ENCODE measurements at places on chromosomes 5 and 9.

- DNase-seq = no peak
These were observed 116.5 kb upstream of the OTULINL start for GRCh38 chr5:14465116-14465515.

DNA sequence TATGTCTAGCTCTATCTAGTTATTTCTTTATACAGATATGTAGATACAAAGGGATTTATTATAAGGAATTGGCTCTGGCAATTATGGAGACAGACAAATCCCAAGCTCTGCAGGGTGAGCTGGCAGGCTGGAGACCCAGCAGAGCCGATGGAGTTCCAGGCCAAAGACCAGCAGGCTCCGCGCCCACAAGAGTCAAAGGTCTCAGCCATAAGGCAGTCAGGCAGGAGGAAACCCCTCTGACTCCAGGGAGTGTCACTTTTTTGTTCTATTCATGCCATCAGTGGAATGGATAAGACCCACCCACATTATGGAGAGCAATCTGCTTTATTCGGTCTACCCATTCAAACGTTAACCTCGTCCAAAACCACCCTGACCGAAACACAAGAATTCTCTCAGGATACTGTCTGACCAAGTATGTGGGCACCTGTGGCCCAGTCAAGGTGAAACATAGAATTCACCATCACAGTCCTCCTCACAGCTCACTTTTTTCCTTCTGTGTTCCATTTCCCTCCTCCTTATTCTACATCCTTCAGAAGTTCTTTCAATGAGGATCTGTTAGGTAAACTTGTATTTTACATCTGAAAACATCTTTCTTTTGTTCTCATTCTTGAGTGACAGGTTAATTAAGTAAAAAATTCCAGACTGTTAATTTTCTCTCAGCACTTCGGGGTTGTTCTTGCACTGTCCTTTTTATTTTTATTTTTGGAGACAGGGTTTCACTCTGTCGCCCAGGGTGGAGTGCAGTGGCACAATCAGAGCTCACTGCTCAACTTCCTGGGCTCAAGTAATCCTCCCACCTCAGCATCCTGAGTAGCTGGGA, 21.2 kb downstream of the RNF130 start:
- no peak for DNase-seq

GRCh38 chr9:123291736-123292135, 23.4 kb upstream of the STRBP start:
- DNase-seq = no peak

DNA sequence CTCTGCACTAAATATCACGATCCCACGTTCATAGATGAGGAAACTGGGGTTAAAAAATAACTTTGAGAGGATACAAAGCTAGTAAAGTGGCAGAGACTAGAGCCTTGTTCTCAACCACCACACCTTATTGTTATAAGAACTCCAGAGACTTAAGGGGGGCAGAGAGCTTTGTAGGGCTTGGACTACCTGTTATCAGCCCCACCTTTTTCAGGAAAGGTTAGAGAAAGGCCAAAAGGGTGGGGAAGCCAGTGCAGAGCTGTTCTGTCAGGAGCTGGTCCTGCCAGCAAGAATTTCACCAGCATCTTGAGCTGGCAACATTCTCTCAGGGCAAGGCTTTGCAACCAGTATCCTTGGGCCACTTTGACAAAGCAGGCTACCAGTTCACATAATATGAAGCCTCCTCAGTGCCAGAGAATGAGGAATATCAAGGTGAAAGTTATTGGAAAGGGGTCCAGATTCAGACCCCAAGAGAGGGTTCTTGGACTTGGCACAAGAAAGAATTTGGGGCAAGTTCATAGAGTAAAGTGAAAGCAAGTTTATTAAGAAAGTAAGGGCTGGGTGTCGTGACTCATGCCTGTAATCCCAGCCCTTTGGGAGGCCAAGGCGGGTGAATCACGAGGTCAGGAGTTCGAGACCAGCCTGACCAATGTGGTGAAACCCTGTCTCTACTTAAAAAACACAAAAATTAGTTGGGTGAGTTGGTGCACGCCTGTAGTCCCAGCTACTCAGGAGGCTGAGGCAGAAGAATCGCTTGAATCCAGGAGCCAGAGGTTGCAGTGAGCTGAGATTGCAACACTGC, 66.2 kb upstream of the CLINT1 start:
- no peak for DNase-seq

DNA sequence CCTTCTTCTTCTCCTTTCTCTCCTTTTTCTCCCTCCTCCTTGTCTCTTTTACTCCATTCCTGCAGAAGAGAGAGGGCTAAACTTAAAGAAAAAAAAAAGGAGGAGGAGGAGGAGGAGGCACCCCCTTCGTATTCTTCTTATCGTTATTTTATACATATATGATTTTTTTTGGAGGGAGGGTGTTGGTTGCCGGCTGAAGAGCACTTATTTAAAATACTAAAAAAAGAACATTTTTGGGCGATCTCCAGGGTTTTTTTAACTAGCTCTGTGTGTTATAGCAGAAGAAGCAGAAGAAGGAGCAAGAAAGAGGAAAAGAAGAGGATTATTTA, 381 bp downstream of the NR2F1 start:
- DNase-seq = no peak

GRCh38 chr5:10995891-10996290, 234.9 kb upstream of the DAP start:
- no peak for DNase-seq

DNA sequence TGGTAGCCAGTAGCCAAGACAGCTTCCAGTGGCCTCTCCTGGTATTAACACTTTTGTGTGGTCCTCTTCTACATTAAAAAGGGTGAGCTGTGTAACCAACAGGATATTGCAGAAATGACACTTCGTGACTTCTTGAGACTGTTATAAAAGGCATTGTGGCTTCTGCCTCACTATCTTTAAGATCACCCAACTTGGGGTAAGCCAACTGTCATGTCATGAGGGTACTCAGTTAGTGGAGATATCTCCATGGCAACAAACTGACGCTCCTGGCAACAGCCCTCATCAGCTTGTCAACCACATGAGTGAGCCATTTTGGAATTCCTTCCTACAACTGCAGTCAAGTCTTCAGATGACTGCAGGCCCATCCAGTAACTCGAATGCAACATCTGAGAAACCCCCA, 121.7 kb downstream of the DEPDC1B start:
- no peak for DNase-seq

DNA sequence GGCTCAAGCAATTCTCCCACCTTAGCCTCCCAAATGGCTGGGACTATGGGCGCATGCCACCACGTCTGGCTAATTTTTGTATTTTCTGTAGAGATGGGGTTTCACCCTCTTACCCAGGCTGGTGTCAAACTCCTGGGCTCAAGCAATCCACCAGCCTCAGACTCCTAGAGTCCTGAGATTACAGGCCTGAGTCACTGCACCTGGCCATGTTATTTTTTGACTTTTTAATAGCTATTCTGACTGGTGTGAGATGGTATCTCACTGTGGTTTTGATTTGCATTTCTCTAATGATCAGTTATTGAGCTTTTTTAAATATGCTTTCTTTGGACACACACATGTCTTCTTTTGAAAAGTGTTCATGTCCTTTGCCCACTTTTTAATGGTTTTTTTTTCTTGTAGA, 38.2 kb downstream of the FBXW2 start:
- no peak for DNase-seq

GRCh38 chr9:111819360-111819759, 24.6 kb upstream of the SHOC1 start:
- DNase-seq = no peak

GRCh38 chr5:147555176-147555575, 45.3 kb upstream of the DPYSL3 start:
- DNase-seq = no peak

DNA sequence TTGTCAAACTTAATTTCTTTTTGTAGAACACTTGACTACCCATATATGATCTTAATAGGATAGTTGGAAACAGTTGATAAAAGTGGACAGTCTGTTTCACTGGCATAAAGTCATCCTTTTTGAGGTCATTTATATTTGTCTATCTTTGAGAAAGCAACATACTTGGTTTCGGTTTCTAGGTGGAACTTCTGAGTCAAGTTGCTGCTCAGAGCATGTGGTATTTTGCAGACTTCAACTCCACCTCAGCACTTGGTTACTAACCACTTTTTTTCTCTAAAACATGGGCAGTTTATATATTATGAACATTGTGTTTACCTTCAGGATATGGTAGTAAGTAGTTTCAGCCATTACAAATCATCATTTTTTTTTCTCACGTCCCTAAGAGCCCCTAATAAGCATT, 1749.0 kb upstream of the C9orf72 start:
- DNase-seq = no peak

GRCh38 chr5:56346741-56347535, 113.8 kb upstream of the ANKRD55 start:
- no peak for DNase-seq
